Spleen (tissue), 13 donors: ENCODE measurements at places on chromosomes 2 and 18. TPM values are rescaled to one million over a fixed set of nuclear protein-coding genes. Genes with fewer than 3 reads are reported as not detected.

LOXHD1 gene
- total RNA-seq = 1.9 TPM

POU3F3 gene
- total RNA-seq = not detected

RAB6C gene
- total RNA-seq = 2.0 TPM

CEBPZ gene
- 54.0 TPM for total RNA-seq

CD207 gene
- total RNA-seq = not detected

ARHGAP28 gene
- total RNA-seq = 24.1 TPM

MAP4K4 gene
- 72.3 TPM for total RNA-seq

GRCh38 chr18:22667616-22668422 is 250.1 kb upstream of the CTAGE1 start:
- H3K27ac ChIP-seq = no peak overlapping the region
- H3K27me3 ChIP-seq = no peaks in the 10 kb centered on the region
- no peaks in the 10 kb centered on the region for H3K4me1 ChIP-seq
- no peaks in the 10 kb centered on the region for H3K36me3 ChIP-seq
- no peak overlapping the region for H3K4me3 ChIP-seq

- no peak overlapping the region for H3K27ac ChIP-seq
- no peak for DNase-seq
- no peaks in the 10 kb centered on the region for H3K36me3 ChIP-seq
- no peaks in the 10 kb centered on the region for H3K27me3 ChIP-seq
These were observed 807.8 kb upstream of the ACVR2A start for GRCh38 chr2:147037048-147037447.

- H3K27me3 ChIP-seq = no peaks in the 10 kb centered on the region
- no peak overlapping the region for H3K4me3 ChIP-seq
- DNase-seq = no peak
These were observed 31.6 kb upstream of the FZD5 start for GRCh38 chr2:207801259-207801658.

GRCh38 chr2:9122367-9122766 is 84.2 kb upstream of the ASAP2 start:
- H3K27ac ChIP-seq = no peak overlapping the region
- DNase-seq = no peak
- no peak overlapping the region for H3K4me3 ChIP-seq
- no peaks in the 10 kb centered on the region for H3K36me3 ChIP-seq

DNA sequence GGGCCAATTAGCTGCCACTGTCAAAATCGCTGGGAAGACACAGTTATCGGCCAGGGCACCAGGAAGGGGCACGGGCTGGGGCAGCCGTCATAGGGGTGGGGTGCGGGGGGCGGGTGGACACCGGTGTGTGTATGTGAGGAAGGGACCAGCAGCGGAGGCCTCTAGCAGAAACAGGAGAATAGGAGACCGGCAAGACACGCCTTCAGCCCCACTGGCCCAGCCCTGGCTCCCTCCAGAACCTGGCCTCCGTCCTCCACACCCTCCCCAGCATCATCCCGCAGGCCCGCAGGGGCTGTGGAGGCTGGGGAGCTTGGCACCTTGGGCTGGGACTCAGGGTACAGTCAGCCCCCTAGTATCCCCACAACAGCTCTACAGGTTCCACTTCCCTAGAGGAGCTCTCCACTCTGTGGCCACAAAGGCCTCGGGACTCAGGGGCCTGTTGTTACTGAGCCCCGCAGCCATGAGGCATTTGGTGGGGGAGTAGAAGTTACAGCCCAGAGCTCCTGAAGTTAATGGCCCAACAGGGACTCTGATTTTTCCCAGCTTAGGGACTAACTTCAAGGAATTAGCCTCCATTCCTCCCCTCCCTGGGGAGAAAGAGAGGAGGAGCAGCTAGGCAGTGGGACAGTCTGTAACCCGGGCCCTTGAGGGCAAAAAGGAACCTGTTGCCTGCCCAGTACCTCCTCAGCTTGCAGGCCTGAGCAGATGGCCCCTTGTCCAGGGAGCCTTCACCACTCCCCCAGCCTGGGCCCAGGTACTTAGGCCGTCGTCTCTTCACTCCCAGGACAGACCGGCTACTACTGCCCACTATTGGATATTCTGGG is 19.9 kb downstream of the SH2D6 start:
- H3K27me3 ChIP-seq = no peaks in the 10 kb centered on the region
- peak overlapping the region; percentile 48 for H3K4me3 ChIP-seq
- no peaks in the 10 kb centered on the region for H3K36me3 ChIP-seq

GRCh38 chr2:61016392-61017002 is 1.0 kb upstream of the PEX13 start:
- peaks cover 24% of the 10 kb centered on the region for H3K4me1 ChIP-seq
- no peaks in the 10 kb centered on the region for H3K36me3 ChIP-seq
- H3K4me3 ChIP-seq = peak overlapping the region; percentile 86
- no peak for DNase-seq
- H3K27ac ChIP-seq = peak overlapping the region; percentile 92

GRCh38 chr2:127674241-127675209 is 805 bp downstream of the LIMS2 start:
- peak; percentile 80 for DNase-seq
- peaks cover 57% of the 10 kb centered on the region for H3K4me1 ChIP-seq
- peak overlapping the region; percentile 77 for H3K4me3 ChIP-seq
- peak overlapping the region; percentile 90 for H3K27ac ChIP-seq

- no peak for DNase-seq
- H3K4me1 ChIP-seq = no peaks in the 10 kb centered on the region
- H3K36me3 ChIP-seq = no peaks in the 10 kb centered on the region
- H3K27ac ChIP-seq = no peak overlapping the region
- no peaks in the 10 kb centered on the region for H3K27me3 ChIP-seq
These were observed 187.9 kb downstream of the NEDD4L start for GRCh38 chr18:58231930-58232329.

DNA sequence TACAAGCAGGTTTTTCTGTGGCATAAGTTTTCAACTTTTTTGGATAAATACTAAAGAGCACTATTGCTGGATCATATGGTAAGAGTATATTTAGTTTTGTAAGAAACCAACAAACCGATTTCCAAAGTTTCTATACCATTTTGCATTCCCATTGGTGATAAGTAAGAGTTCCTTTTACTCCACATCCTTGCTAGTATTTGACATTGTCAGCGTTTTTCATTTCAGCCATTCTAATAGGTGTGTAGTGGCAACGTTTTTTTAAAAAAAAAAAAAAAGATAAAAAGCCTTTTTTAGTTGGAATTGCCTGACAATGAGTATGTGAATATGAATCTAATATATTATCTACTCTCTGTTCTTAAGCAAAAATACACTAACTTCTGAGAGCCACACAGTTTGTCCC is 185.9 kb downstream of the AGPS start:
- H3K27ac ChIP-seq = no peak overlapping the region
- DNase-seq = no peak
- H3K27me3 ChIP-seq = no peaks in the 10 kb centered on the region
- H3K4me3 ChIP-seq = no peak overlapping the region
- H3K36me3 ChIP-seq = no peaks in the 10 kb centered on the region

DNA sequence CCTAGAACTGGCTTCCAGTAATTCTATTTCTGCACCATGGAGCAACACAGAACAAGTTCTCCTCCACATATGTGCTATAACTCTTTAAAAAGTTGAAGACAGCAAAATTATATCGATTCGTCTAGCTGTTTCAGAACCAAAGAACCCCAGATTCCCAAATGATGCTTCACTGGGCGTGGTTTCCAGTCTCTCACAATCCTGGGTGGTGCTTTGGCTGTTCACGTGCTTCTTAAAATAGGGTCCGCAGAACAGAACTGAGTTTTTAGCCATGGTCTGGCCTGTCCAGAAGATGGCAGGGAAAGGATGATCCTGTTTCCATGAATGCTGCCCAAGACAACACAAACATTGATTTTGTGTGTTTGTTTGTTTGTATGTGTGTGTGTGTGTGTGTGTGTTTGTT is 37.6 kb upstream of the PARD3B start:
- DNase-seq = no peak
- H3K27ac ChIP-seq = no peak overlapping the region
- no peaks in the 10 kb centered on the region for H3K27me3 ChIP-seq

DNA sequence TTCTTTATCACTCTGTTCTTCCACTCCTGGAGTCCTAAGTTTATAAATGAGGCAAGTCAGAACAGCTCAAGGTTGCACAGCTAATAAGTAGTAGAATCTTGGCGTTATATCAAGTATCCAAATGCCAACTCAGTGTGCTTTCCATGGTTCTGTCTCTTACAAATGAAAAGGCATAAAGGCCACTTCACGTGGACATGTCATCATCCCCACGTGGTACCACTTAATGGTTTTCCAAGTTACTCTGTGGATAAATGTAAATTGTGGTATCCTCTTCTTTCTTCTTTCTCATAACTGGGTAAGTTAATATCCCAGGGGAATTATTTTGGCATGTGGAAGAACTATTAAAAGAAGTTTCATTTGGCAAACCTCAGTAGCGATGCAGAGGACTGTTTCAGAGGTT is 131.5 kb upstream of the L3MBTL4 start:
- H3K27me3 ChIP-seq = no peaks in the 10 kb centered on the region
- H3K4me3 ChIP-seq = no peak overlapping the region
- H3K27ac ChIP-seq = no peak overlapping the region
- no peaks in the 10 kb centered on the region for H3K36me3 ChIP-seq
- H3K4me1 ChIP-seq = no peaks in the 10 kb centered on the region

DNA sequence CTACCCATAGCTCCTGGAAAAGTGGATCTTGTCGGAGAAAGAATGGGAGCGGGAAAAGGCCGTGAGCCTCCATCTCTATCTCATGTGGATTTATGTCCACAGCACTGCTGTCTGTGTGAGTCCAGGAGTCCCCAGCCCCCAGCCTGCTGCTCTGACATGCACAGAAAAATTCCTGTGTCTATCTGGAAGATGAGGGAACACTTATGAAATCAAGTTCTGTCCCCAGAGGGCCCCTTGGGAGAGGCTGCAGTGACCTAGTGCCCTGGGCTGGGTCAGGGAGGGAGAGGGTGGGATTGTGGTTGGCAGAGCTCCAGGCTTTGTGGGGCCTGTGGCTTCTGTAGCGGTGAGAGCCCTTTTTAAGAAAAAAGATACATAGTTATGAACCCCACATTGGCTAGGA is 37.6 kb downstream of the HJURP start:
- H3K4me1 ChIP-seq = no peaks in the 10 kb centered on the region
- H3K36me3 ChIP-seq = no peaks in the 10 kb centered on the region
- DNase-seq = peak; percentile 46
- no peak overlapping the region for H3K27ac ChIP-seq
- H3K4me3 ChIP-seq = no peak overlapping the region

- H3K4me3 ChIP-seq = no peak overlapping the region
- no peak for DNase-seq
- H3K4me1 ChIP-seq = no peaks in the 10 kb centered on the region
- no peak overlapping the region for H3K27ac ChIP-seq
These were observed 261.5 kb downstream of the CYRIA start for GRCh38 chr2:16404146-16404545.

DNA sequence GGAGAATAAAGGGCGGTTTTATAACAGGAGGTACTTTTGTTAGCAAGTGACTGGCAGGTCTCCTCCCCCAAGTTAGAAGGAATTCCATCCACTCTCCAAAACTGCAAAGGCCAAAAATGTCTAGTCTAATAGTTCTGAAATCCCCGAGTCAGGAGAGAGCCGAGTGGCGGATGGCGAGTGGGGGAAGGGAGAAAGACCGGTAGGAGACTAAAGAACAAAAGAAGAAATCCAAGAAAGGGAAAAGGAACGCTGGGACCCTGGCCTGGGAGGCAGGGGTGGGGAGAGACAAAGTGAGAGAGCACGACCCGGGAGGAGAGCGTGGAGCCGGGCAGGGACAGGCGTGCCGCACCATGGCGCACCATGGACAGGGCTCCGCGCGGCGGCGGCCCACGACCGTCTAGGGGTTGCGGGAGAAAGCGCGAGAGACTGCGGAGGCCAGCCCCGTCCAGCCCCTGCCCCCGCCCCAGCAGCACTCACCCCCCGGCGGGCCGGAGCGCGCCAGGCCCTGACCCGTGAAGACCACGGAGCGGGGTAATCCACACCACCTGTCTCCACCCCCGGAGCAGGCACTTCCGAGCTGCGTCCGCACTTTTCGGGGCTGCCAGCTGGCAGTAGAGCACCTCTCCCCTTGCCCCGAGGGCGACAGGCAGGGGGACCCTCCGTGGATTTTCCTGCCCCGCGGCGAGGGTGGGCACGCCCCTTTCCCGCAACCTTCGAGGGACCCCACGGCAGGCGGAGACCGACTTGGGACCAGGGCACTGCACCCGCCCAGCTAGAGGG is 1.6 kb downstream of the CDH2 start:
- peaks cover 72% of the 10 kb centered on the region for H3K27me3 ChIP-seq
- no peak overlapping the region for H3K27ac ChIP-seq
- DNase-seq = peak; percentile 78
- H3K36me3 ChIP-seq = no peaks in the 10 kb centered on the region

- H3K4me1 ChIP-seq = peaks cover 33% of the 10 kb centered on the region
- peak; percentile 89 for DNase-seq
- no peaks in the 10 kb centered on the region for H3K27me3 ChIP-seq
- H3K4me3 ChIP-seq = no peak overlapping the region
- H3K27ac ChIP-seq = no peak overlapping the region
These were observed 132.1 kb downstream of the MBP start for GRCh38 chr18:77000527-77000926.

DNA sequence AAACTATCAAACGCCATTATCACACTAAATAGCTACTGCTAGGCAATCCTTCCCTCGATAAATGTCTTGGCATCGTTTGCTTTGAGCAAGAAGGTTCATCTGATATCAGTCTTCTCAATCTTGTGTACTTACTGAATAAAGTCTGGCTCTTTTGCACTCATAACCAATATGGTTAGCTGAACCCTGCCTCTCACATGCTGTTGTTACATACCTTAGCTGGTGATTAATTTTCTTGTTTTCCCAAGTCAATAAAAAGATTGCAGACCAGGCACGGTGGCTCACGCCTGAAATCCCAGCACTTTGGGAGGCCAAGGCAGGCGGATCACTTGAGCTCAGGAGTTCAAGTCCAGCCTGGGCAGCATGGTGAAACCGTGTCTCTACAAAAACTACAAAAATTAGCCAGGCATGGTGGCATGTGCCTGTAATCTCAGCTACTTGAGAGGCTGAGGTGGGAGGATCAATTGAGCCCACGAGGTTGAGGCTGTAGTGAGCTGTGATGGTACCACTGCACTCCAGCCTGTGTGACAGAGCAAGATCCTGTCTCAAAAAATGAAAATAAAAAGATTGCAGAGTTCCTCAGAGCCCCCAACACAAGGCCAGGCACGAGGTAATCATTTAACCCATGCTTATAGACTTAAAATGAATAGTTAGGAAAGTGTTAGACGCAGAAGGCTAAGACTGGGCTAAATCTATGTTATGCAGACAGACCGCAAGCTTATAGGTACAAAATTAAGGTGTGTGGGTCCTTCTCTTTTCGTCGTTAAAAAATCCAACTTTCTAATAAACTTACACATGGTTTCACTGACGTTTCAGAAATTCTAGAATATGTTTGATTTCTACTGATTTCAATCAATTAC is 177.5 kb downstream of the ALPK2 start:
- no peak overlapping the region for H3K27ac ChIP-seq
- DNase-seq = no peak
- H3K4me3 ChIP-seq = no peak overlapping the region
- peaks cover 4% of the 10 kb centered on the region for H3K4me1 ChIP-seq

DNA sequence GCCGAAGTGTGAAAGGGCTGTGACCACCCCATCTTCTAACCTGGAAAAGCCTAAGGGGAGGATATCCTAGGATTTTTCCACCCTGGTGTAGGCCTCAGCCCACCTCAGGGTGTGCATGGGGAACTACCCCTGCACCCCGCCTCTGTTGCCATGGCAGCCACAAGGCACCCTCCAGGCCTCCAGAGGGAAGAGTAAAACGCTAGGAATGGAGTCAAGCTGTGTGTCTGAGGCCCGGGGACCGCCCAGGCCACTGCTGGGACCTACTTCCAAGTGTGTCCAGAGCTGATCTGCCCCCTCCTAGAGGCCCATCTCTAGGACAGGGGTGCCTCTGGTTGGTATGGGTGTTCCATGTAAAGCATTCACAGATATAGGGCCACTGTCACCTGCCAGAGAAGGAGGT is 86.7 kb downstream of the PLB1 start:
- H3K27ac ChIP-seq = no peak overlapping the region
- H3K4me3 ChIP-seq = no peak overlapping the region
- no peaks in the 10 kb centered on the region for H3K36me3 ChIP-seq
- peaks cover 22% of the 10 kb centered on the region for H3K4me1 ChIP-seq
